Stimulated activated CD4-positive, alpha-beta T cell treated with anti-CD3 and anti-CD28 coated beads, TNF-alpha, amount 100 ng/mL, for 24 hours (primary cell): ENCODE measurements at places on chromosomes 3 and 15.

DNA sequence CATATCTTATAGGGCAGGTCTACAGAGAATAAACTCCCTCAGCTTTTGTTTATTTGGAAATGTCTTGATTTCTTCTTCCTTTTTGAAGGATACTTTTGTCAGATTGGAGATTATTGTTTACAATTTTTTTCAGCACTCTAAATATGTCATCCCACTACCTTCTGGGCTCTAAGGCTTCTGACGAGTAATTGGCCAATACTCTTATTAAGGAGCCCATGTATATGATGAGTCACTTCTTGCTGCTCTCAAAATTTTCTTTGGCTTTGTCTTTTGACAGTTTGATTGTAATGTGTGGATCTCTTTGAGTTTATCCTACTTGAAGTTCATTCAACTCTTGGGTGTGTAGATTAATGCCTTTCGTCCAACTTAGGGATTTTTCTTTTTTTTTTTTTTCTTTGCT, 28.9 kb upstream of the CD200R1L start:
- DNase-seq, result no peak

DNA sequence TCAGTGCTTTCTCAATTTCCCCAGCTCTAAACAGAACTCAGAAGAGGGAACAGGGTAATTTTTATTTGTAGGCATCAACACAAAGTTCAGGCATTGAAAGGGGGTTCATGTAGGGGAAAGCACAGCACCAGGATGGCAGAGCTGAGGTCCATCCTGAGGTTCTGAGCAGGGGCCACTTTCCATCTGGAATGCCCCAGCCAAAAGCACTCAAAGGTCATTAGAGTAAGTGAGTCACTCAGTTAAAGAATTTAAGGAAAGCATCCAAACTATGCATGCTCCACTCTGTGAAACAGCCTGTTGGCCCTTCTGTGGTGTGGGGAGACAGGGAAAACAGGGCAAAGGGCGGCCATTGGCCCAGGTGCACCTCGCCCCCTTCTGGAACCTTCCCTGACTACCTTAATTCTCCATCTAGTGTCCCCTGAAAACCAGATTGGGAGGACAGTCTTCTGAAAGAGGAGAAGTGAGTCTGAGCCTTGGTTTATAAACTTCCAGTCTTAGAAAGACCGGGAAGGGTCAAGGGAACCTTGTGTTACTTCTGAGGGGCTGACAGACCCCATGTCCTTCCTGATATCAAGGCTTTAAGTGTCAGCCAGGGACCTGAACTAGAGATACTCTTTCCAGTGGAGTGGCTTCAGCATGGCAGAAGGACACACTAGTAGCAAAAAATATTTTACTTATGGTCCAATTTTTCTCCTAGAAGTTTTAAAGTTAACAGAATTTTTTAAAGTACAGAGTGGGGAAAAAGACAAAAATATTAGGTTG, 133.3 kb downstream of the MYLK start:
- DNase-seq, result no peak

- no peak for DNase-seq
Observed at GRCh38 chr3:52454938-52455282, 494 bp upstream of the NISCH start.

DNA sequence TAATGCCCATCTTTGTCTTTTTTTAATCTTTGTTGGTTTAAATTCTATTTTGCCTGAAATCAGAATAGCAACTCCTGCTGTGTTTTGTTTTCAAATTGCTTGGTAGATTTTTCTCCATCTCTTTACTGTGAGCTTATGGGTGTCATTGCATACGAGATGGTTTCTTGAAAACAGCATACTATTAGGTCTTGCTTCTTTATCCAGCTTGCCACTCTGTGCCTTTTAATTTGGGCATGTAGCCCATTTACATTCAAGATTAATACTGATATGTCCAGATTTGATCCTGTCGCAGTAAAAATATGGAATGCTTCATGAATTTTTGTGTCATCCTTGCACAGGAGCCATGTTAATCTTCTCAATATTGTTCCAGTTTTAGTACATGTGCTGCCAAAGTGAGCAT, 316.6 kb downstream of the CGGBP1 start:
- DNase-seq, result no peak

GRCh38 chr15:42284551-42284950, 11.3 kb upstream of the TMEM87A start:
- DNase-seq, result no peak
